ENCODE measurements at places on chromosomes 4 and X.

DNA sequence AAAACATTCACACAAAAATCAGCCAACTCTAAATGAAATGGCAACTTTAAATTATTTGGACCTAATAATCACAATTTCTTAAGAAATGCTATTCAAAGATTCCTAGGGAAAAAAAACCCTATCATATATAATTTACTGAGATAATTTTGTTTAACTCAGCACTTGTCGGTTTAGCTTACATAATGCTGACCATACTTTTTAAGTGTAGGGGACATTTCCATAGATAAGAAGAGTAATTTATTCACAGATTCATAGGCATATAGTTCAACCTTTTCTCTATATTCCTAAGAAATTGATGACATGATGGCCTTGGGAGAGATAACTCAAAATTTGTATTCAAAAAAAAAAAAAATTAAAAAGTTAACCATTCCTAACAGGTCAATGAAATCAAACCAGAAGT, 260.8 kb upstream of the PGRMC2 start:
- DNase-seq, result no peak

DNA sequence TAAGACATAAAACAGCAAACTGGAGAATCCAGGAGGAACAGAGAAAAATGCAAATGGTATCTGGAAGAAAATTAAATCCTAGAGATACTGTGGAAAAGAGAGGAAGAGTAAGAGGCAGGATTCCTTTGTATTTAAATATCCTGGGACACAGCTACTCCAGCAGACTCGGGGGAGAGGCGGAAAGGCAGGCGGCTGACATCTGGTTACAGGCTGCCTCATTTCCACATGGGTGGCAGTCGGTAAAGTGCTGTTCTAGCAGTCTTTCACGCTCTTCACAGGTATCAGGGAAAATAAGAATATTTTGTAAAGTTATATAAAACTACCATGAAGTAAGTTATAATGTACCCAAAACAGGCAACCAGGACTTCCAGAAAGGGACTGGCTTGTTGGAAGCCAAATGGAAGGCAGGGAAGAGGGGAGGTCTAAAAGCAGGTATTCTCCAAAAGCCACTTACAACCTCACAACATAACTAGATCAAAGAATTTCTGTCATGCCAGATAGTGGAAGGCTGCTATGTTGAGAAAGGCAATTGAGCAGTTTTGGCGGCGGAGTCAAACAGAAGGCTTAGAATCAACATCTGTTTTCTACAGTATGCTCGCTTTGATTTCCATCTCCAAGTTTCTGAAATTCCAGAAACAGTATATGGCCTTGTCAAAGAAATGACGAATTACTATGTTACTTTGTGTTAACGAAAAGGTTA, 1.3 kb upstream of the TIGD2 start:
- DNase-seq, result peak; percentile 18

DNA sequence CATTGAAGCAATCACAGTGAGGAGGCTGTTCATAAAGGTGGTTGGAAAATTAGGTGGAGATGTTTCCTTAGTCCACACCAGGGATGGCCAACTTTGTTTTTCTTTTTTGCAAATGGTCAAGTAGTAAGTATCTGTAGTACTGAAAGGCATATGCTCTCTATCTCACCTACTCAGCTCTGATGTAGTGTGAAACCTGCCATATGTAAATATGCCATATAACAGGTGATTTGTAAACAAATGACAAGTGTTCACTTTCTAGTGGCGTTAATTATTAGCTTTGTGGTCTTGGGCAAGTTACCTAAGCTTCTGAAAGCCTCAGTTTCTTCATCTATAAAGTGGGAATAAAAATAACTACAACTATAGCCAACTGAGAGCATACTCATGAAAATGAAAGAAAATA, 421.4 kb upstream of the LCORL start:
- DNase-seq, result no peak

GRCh38 chr4:118991686-118992085, 103.0 kb downstream of the SYNPO2 start:
- DNase-seq, result no peak

DNA sequence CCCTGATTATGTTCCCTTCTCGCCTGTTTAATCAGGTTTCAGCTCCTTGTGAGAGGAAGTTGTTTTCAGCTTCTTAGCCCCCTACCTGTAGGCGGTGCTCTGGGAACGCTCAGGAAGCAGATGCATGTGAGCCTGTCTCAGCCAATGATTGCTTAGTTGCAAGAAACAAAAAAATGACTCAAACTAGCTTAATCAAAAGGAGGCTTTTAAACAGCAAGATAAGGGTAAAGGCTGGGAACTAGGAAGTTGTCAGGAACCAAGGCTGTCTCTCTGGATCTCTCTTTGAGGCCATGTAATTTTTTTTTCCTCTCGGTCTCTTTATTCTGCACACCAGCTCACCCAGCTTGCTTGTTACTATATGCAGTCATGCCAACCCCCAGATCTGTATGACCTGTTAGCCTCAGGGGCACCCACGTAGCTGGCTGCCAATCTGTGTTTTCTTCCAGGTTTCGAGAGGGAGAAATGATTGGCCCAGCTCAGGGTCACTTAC, 109.1 kb downstream of the PTTG2 start:
- DNase-seq, result peak; percentile 55

GRCh38 chr4:143084566-143084965, 100.2 kb upstream of the USP38 start:
- DNase-seq, result no peak

DNA sequence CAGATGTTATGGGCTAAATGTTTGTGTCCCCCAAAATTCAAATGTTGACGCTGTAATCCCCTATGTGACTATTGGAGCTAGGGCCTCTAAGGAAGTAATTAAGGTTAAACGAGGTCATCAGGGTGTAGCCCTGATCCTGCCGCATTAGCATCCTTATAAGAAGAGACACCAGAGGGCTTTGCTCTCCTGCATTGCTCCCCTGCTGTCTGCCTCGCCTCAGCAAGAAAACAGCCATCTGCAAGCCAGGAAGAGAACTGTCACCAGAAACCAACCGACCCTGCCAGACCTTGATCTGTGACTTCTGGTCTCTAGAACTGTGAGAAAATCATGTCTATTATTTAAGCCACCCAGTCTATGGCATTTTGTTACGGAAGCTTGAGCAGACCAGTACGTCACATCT, 331.9 kb downstream of the DCTD start:
- no peak for DNase-seq

GRCh38 chr4:142944565-142944964, 98.5 kb upstream of the INPP4B start:
- DNase-seq, result no peak

DNA sequence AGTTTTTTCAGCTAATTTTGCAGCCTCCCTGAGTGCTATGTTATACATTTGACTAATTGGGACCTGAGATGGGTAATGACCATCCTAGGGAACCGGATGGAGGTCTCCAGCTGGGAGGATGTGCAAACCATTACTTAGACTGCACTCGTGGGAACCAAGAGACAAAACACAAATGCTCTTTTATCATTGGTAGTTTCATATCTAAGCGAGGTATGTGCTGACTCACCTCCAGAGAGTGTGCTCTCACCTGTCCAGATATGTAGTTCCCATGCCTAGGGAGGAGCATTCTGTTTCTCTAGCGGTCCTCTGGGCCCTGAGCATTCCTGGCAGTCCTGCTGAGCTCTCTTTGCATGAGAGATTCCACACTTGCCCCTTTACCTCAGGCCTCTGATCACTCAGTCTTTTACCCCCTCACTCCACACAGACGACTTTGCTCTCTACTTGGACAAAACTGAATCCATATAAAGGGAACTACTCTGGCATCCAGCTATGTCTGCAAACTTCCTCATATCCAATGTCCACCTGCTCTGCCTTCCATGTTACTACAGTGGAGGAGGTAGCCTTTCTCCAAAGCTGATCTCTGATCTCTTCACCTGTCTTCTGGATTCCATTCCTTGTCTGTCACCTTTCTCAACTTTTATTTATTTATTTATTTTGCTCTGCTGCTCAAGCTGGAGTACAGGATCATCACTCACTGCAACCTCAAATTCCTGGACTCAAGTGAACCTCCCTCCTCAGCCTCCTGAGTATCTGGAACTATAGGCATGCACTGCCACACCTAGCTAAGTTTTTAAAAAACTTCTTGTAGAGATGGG, 88.4 kb downstream of the LRP2BP start:
- no peak for DNase-seq

DNA sequence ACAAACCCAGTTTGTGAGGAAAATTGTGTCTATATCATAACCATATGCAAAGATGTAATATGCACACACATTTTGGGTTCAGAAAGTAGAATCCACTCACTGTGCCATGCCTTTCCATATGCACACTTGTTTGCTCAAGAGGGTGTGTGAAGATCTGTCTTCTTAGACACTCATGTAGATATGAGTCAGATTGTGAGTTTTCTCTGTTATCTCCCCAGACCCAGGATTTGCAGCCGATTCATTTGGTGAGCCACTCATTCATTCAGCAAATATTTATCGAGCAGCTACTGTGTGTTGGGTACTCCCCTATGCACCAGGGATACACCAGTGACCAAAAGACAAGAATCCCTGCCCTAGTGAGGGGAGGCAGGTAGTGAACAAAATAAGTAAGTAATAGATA, 81.5 kb downstream of the CLCN5 start:
- DNase-seq, result no peak

GRCh38 chr4:38866973-38867477, 581 bp upstream of the FAM114A1 start:
- DNase-seq, result no peak

DNA sequence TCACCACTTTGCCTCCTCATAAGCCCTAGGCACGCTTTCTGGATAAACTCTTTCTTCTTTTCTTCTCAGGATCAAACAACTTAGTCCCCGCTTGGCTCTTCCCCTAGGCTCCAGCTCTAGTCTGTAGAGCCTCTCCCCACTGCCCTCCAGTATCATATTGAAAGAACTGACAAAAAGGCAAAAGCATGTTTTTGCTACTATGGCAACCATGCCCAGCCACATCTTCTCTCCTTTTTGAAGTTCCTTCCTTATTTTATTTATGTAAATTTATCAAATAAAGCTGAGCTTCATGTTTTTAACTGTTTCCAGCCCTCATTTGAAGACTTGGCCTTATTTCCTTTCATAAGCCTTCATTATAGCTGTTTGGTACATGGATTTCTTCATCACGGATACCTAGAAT, 86.0 kb upstream of the LIMCH1 start:
- no peak for DNase-seq

DNA sequence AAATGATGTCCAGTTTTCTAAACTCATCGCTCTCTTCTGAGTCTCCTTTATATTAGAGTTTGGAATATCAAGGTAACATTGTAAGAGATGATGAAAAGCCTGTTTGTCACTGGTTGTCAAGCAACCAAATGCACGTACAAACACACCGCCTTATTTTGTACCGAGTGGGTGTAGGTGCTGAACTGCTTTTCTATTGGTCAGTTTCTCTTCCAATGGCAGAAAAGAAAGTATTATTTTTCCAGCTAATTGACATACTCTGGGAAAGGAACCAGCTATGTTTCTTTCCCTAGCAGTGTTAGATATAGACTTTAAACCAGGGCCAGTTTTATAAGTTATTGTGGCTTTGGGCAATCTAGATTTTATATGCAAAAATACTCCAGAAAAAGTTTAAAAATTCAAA, 6.6 kb upstream of the PPM1K start:
- no peak for DNase-seq

DNA sequence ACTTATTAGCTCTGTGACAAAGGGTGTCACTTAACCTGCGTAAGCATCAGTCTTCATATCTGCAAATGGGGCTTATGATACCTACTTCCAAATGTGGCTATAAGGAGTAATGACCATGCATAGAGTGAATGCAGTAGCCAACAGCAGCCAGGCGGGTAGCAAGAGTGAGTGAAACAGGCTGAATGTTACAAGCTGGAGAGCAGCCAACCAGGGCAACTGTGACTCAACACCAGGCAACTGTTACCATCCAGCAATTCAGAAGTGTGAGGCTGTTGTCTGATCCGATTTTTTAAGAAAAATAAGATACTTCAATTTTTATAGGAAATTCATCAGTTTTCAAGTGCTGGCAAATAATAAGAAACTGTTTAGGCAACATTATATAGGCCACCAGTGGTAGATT, 270.2 kb upstream of the TAPT1 start:
- no peak for DNase-seq

- no peak for DNase-seq
Measured at GRCh38 chr4:128800701-128801284, 8.7 kb upstream of the JADE1 start.

DNA sequence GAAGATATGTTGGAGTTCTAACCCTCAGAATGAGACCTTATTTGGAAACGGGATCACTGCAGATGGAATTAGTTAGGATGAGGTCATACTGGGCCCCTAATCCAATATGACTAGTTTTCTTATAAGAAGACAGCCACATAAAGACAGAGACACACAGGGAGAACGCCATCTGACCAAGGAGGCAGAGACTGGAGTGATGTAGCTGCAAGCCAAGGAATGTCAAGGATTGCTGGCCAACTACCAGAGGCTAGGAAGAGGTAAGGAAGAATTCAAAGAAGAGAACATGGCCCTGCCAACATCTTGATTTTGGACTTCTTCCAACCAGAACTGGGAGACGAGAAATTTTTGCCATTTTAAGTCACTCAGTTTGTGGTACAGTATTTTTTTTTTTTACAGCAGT, 152.8 kb upstream of the DIPK2B start:
- no peak for DNase-seq

DNA sequence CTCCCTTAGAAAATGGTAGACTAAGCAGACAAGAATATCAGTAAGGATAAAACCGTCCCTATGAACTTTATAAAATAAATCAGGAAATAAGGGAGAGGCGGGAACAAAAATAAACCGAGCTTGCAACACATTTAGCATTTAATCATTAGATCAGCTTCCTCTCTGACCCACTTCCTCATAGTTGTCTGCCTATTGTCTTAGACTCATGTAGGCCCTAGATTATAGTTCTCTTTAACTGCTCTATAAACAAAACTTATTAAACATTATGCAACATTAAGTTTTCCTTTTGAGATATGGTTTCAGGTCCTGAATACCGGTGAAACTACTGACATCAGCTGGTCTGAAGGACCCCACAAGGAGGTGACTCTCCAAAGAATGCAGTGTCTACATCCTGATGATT, 15.8 kb upstream of the SRD5A3 start:
- no peak for DNase-seq
